ENCODE measurements at places on chromosomes 1 and 21.

DNA sequence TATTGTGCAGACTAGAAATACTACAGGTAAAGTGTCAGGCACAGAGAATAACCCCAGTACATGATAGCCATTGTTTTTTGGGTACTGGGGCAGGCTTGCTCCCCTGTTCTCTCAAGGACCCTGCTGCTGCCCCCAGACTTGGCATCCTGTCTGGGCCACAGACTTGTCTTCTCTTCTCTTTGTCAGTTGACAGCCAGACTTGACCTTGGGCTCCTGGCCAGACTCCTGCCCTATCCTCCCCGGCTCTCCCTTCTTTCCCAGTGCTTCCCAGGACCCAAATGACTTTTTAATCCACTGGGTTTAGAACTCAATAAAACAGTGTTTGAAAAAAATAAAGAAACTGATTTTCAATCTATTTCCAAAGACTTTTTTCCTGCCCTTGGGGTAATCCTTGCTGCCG is 43.2 kb downstream of the ZSCAN20 start:
- DNase-seq = no peak

DNA sequence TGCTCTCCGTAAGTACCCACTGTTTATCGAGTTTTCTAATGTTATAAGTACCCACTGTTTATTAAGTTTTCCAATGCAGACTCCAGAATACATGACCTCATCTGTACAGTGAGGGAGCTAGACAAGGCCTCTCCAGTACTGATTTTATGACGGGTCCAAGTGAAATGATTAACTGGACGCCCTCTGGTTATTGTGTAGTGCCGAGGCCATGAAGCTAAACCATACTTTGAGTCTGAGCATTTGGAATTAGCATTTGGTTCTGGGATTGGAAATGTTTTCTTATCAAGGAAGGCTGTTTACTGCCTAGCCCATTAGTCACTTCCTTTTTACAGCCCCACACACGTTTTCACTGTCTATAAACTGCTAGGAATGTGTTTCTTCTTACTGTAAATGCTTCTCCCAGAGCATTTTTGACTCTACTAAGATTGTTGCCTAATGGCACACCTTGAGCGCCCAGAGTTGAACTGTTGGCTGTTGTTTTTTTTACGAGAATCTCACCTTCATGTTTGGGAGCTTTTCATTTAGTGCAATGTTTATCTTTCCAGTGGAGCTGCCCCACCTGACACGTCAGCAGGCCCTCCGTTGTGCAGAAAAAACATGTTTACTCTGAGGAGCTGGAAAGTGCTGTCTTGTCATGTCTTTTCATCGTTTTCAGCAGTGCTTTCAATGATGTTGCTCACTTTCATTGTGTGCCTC is 26.9 kb downstream of the SPATA46 start:
- no peak for DNase-seq

DNA sequence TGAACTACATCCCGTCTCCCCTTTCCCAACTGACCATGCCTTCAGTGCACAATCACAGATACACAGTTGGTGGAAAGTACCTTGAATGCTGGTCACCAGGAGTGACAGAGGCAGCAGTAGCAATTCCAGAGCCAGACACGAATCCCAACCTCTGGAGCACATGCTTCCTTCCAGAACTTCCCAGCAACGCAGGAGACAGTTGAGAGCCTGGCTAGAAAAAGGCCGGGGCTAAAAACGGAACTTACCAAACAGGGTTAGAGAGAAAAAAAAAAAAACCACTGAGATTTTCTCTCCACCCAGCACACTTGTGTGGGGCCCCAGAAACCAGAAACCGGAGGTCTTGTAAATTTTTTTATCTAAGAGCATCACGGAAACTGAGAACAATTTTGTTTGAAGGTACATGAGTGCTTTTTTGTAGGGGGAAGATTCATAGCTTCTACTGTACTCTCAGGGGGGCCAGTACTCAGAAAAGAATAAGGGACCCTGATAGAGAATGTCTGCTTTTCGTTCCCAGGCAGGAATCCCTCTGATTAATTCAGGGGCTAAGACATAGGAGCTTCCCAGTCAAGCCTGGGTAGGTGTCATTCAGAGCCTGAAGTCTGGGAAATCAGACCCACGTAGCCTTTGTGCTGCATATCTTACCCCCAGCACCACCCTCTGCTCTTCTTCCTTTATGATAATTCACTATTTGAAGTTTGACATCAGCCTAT is at the start of gene CD48:
Gene CD48, minus strand, starts transcription at position 221 of the 710 bp plus-strand sequence. Its CDS starts 59 bp downstream, at position 162.
- DNase-seq = no peak

GRCh38 chr1:197671140-197671539 is 104.1 kb downstream of the DENND1B start:
- DNase-seq = no peak

DNA sequence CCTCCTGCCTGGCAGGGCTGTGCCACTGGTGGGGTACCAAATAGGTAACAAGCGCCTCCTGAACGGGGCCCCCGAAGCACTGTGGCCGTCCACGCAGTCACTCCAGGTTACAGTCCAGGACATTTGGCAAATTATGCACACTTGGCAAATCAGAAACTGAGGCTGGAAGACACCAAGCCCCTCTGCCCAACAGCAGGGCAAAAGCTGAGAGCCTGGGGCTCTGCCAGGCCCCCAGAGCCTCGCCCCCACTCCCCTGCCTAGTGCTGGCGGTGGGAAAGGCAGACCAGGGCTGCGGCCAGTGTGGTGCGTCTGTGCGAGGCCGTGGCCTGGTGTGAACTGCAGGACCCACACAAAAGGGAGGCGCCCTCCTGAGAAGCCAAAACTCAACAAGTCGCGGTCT is 9.4 kb downstream of the PANK4 start:
- no peak for DNase-seq

All from activated CD8-positive, alpha-beta memory T cell treated with anti-CD3 and anti-CD28 coated beads for 48 hours (primary cell).